ENCODE measurements at places on chromosomes 6 and 20. TPM values are rescaled to one million over a fixed set of nuclear protein-coding genes. Genes with fewer than 3 reads are reported as not detected.

DNA sequence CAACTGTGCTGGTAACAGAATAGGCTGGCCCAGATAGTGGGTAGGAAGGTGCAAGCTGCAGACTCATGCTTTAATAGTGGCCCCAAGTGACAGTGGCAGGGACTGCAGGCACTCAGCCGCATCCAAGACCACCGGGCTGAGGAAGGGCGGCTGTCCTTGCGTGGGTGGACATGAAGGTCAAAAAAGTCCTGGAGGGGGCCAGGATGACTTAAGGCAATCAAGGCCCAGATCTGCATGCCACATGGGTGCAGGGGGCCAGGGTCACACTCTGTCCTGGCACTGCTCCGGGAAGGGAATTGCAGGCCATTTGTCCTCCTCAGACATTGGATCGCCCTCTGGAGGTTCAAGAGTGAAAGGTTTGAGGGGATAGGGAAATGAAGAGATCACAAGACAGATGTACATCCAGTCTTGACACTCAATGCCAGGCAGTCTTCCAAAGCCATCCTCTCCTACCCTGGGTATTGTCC is 10.4 kb upstream of the VNN2 start:
- no peak for DNase-seq

DNA sequence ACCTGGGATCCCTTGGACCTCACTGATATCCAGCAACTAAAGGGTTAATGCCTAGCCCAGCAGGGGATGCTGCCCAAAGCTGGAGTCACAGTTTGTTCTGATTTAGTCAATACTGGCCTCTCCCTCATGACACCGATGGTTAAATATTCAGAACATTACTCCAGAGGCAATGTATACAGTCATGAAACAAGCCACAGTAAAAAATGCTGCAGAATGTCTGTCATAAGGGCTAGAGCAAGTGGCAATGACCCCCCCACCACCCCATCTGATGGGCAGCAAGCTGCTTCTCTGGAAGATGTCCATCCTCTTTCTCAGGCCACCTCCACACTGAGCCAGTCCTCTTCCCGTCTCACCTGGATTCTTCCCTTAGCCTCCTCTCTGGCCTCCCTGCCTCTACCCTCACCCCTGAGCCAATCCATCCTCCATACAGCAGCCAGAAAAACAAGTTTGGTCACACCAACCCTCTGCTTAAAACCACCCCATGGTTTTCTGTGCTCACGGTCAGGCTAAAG is 99.0 kb upstream of the KCNG1 start:
- DNase-seq: peak; percentile 36

Gene ULBP2
- 1.8 TPM for total RNA-seq

Gene PTPRK
- total RNA-seq: 75.5 TPM

Gene STMN3
- 16.4 TPM for total RNA-seq

DNA sequence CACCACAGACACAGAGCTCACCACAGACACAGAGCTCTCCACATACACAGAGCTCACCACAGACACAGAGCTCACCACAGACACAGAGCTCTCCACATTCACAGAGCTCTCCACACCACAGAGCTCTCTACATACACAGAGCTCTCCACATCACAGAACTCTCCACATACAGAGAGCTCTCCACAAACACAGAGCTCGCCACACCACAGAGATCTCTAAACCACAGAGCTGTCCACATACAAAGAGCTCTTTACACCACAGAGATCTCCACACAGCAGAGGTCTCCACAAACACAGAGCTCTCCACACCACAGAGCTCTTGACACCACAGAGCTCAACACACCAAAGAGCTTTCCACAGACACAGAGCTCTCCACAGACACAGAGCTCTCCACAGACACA is 55.8 kb downstream of the ERMARD start:
- no peak for DNase-seq

GRCh38 chr6:132675749-132676148 is 16.8 kb upstream of the TAAR1 start:
- no peak for DNase-seq

Gene DEF6
- 0.51 TPM for total RNA-seq

Gene LRFN2
- not detected for total RNA-seq

Gene LST1
- not detected for total RNA-seq

Gene SPATA25
- 3.6 TPM for total RNA-seq

Gene TMEM217
- 4.0 TPM for total RNA-seq

GRCh38 chr6:163092876-163093275 is 321.6 kb upstream of the QKI start:
- DNase-seq: no peak

GRCh38 chr20:33830371-33830770 is 19.2 kb downstream of the CHMP4B start:
- no peak for DNase-seq

Gene THBD
- 8.4 TPM for total RNA-seq

GRCh38 chr6:116369964-116370759 is 585 bp upstream of the DSE start:
- DNase-seq: no peak

- DNase-seq: no peak
These were observed 99.2 kb downstream of the MCHR2 start for GRCh38 chr6:99894815-99895214.

Gene TFAP2C
- not detected for total RNA-seq

Gene COL12A1
- 1,023 TPM for total RNA-seq

GRCh38 chr6:166633732-166634535 is 6.9 kb upstream of the RPS6KA2 start:
- peak; percentile 36 for DNase-seq

Gene OR2J3
- total RNA-seq: not detected

- no peak for DNase-seq
These were observed 3.1 kb upstream of the EMILIN3 start for GRCh38 chr20:41369673-41370072.

Gene SOBP
- 6.3 TPM for total RNA-seq

DNA sequence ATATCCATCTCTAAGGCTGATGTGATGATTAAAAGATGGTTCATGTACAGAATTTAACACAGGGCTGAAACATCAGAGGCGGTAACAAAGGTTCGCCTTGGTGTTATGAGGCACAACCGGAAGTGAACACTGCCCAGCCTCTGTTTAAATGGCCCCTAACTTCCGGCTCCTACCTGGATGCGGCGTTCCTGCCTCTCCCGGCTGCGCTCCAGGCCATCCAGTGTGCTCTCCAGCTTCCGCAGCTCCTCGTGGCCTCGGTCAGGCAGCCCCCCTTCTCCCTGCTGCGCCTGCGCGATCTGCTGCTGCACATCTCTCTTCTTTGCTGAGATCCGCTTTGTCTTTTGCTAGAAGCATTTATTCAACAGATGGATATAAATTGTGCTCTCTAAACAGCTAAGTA is 195.3 kb downstream of the SYNE1 start:
- no peak for DNase-seq

DNA sequence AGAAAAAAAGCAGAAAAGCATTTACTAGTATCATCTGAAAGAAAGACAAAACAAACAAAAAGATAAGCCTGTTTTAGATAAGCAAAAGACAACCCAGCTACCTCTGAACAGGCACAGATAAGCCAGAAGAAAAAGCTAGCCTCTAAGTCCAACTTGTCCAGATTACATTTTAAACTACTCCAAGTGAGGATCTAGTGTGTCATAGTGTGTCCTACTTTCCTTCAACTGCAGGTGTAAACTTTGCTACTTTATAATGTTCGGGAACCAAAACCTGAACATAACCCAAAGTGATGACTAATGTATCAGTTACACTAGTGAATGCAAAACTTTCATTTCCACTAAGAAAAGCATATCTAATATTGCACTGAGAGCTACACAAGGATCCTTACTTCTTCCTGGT is 19.5 kb downstream of the ADNP start:
- DNase-seq: no peak

Gene CLVS2
- total RNA-seq: not detected

GRCh38 chr20:62929051-62929538 is 2.8 kb upstream of the DIDO1 start:
- DNase-seq: peak; percentile 38

GRCh38 chr6:155418017-155418761 is 37.5 kb downstream of the NOX3 start:
- peak; percentile 51 for DNase-seq

GRCh38 chr20:45976086-45976485 is 4.1 kb upstream of the ZNF335 start:
- no peak for DNase-seq

Gene GINS1
- 3.0 TPM for total RNA-seq

- no peak for DNase-seq
These were observed 619.0 kb downstream of the TFAP2A start for GRCh38 chr6:9795880-9796279.

GRCh38 chr6:73565767-73566485 is 45.1 kb upstream of the EEF1A1 start:
- peak; percentile 72 for DNase-seq

GRCh38 chr6:109103942-109104341 is 8.6 kb downstream of the CEP57L1 start:
- DNase-seq: no peak

DNA sequence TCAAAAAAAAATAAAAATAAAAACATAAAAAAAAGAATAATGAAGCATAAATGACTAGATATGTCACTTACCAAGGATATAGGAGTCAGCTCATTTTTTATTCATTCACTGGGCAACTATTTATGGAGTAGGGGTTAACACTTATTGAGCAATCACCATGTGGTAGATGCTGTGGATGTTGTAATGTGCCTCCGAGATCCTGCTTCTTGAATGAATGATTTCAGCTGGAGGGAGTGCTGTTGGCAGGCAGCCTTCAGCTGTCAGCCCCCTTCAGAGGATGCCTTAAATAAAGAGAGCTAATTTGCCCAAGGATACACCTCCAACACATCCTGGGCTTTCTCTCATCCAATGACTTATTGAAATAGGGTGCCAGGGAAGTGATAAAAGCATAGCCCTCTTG is 229.5 kb upstream of the DTNBP1 start:
- DNase-seq: no peak

DNA sequence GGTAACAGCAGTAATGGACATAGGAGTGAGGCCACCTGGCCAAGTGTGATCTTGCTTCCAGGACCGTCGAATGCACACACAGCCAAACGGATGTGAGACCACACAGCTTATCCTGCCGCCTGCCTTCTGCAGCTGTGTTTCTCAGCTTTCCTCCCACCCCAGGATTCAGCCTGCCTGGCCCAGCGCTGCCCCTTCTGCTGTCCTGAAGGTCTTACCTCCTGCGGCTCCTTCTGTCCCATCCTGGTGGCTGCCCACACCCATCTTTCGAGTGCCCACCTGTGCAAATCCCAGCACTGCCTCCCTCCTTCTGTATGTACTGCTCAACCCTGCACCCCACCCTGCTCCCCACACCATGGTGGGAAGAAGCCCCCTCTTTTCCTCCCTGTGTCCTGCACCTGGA is 49.4 kb upstream of the DACT2 start:
- no peak for DNase-seq

Gene DCDC2
- total RNA-seq: not detected

GRCh38 chr6:27890445-27891319 is 21.5 kb downstream of the OR2B2 start:
- peak; percentile 96 for DNase-seq

Gene PSORS1C2
- total RNA-seq: not detected

Gene TBPL1
- total RNA-seq: 15.4 TPM

Gene TAGAP
- not detected for total RNA-seq

DNA sequence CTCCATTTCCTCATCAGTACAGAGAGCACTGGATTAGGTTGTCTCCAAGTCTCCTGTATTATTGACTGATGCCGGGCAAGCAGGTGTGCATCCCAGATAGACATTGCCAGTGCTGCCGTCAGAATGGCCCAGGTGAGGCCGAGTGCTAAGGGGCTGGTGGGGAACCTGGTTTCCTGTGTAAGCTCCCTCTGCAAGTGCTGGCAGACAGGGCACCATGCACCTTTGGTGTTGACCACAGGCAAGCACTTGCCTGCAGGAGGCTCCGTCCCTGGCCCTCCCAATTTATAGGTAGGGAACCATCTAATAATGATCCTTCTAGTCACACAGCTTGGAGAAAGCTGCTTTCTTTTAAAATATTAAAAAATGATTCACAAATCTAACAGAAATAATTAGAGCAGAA is 747 bp downstream of the GABRR1 start:
- no peak for DNase-seq

DNA sequence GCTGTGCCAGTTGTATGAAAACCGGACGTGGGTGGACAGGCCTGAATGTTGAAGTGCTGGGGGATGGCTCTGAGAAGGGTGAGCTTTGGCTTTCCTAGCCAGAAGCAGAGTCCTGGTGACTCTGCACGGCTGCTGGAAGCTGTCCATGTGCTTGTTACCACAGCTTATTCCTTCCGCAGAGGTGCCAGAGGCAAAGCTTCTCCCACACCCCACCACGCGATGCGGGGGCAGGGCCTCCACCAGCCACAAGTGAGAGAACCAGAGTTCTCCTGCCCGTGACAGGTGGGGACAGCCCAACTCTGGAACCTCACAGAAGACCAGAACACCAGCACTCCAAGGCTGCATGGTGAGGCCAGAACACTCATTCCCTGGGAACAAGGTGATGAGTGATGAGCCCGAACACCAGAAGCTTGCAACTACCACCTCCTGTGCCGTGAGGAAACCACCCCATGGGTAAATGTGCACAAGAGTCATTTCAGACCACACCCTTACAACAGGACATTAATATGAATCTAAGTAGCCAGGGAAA is 36.7 kb downstream of the JAG1 start:
- DNase-seq: peak; percentile 67

Gene ERVFRD-1
- not detected for total RNA-seq

Gene BPI
- not detected for total RNA-seq

- no peak for DNase-seq
These were observed 155.9 kb downstream of the MYLK4 start for GRCh38 chr6:2594868-2595267.

DNA sequence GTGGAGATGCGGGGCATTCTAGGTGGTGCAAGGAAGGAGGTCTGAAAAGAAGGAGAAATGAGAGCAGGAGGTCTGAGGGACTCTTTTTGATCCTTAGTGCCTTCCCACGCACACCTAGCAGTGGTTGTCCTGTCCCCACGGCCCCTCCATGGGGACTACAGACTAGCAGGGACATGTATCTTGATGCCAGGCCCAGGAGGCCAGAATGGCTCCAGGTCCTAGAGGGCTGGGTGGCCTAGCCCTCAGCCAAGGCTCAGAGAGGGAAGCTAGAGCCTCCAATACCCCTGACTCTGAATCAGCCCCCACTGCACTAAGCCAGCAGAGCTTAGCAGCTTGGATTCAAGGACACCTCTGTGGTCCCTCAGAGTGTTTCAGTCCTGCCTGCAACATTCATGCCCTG is 16.7 kb upstream of the BLCAP start:
- DNase-seq: no peak

- DNase-seq: peak; percentile 70
These were observed 428.1 kb upstream of the NOX3 start for GRCh38 chr6:155883741-155884140.
